ENCODE measurements at places on chromosomes 11 and 22.

GRCh38 chr11:133191931-133192330 is 340.4 kb downstream of the OPCML start:
- no peak for DNase-seq

GRCh38 chr11:64844330-64845128 is at the start of gene CDC42BPG:
Gene CDC42BPG (minus strand): TSS chr11:64844653. CDS start chr11:64844569, 84 bp downstream.
- peak; percentile 59 for DNase-seq

GRCh38 chr11:92528001-92528400 is 303.4 kb downstream of the FAT3 start:
- no peak for DNase-seq

GRCh38 chr11:19929655-19930054 is 217.0 kb downstream of the NAV2 start:
- DNase-seq: no peak

DNA sequence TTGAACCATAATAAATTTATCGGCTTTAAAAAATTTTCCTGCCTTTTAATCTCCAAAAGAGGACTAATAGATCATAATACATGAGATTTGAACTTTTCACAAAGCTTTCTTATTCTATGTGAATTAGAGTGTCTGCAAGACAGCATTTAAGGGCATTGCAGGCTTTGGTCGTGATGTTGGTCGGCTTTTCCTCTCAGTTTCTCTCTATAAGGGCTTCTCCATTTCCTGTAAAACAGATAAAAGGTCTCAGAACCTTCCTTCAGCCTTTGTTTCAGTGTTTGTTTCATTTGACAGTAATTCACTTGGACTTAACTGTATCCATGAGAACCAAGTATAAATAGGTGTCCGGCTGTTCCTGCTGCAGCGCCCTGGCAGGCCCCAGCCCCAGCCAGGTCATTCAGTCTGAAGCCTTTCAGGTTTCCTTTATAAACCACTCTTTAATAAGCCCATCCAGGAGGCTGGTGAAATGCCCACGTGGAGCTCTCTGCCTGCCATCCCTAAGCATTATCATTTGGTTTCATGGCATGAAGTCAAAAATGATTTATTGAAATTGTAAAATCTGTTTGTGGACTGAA is 37.2 kb upstream of the ADSL start:
- no peak for DNase-seq

GRCh38 chr22:34797826-34798225 is 268.1 kb upstream of the ISX start:
- DNase-seq: no peak

DNA sequence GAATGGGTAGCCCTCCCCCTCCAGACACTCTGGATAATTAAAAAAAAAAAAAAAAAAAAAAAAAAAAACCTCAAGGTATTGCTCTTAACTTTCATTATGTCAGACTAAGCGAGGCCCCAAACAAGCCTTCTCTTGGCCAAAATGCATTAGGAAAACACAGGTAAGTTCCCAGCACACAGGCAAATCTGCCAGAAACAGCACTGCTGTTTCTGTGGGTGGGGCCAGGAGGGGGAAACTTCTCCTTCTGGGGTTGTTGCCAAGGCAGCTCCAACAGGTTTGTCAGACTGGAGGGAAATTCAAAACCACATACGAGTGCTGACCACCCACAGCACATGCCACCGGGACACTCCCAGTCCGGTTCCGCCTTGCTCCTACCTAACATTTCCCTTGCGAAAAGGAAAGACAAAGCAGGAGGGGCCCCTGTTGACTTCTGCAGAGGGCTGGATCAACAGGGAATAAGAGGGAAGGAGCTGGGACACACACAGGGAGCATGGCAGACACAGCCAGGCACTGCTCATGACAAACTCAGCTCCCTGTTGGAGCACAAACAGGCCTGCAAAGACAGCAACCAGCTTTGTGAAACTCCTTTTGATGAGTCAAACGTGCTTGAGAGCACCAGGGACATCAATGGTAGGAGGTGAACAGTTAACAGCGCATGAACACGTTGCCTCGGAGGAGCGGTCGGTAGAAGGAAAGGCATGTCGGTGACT is 55.0 kb downstream of the MYH9 start:
- peak; percentile 77 for DNase-seq

GRCh38 chr22:43441216-43441615 is 29.4 kb downstream of the MPPED1 start:
- DNase-seq: no peak

- no peak for DNase-seq
These were observed 733.5 kb upstream of the CCDC90B start for GRCh38 chr11:84019571-84020194.

DNA sequence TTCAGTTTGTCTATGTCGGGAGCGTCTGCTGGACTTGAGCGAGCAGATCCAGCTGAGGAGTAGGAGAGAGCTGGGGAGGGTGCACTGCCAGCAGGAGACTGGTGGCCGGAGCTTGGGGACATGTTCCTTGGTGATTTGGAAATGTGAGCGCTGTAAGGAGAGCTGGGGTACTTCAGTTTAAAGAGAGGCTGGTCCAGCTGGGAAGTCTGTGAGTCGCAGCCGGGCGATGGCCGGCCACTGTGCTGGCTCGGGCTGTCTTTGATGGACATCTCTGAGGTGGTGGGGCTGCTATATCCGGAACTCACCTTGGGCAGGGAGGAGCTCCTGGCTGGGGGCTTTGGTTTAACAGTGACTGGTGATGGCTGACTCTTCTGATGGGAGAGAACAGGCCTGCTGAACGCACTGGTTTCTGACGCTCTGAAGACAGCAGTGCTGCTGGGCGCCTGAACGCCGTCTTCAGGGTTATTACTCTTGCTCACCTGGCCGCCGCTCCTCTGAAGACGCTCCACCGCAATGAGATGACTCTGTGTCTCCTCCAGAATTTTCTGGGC is 63.6 kb upstream of the PITPNB start:
- DNase-seq: no peak

DNA sequence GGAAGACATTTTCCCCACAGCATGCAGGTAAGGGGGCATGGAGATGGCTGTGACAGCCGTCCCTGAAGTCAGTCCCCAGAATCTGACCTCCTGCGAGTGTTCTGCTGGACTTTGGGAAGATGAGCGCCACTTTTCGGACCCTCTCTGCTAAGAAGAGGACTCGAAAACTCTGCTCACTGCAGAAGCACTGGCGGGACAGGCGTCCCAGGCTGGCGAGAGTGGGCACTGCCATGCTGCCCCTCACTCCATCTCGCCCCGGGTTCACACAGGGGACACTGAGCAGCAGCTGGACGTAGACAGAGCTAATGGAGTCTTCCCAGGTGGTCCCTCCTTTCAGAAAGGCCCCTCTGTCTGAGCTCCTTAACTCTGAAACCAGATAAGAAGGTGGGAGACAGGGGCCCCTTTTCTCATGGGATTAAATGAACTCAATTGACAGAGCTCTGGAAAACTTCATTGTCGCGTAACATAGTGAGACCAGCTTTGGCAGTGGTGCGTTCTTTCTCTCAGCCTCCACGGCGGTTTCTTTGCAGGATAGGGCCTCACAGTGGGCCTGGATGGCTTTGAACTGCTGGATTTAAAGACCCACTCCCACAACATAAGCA is 4.8 kb downstream of the ADAMTS8 start:
- DNase-seq: no peak

DNA sequence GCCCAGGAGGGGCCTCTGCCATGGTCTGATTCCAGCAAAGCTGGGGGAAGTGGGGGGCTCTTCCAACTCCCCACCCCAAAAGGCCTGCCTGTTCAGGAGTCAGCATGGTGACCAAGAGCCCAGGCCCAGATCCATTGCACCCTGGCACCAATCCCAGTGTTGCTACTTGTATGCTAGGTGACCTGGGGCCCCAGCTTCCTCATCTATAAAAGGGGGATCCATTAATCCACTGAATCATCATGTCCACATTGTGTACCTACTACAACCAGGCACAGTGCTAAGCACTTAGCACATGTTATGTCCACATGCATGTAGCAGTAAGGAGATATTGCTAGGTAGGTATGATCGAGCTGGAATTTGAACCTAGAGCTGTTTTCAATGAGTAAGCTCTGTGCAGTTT is 2.0 kb downstream of the SYT12 start:
- no peak for DNase-seq

GRCh38 chr11:45322891-45323600 is 36.9 kb upstream of the SYT13 start:
- DNase-seq: no peak

DNA sequence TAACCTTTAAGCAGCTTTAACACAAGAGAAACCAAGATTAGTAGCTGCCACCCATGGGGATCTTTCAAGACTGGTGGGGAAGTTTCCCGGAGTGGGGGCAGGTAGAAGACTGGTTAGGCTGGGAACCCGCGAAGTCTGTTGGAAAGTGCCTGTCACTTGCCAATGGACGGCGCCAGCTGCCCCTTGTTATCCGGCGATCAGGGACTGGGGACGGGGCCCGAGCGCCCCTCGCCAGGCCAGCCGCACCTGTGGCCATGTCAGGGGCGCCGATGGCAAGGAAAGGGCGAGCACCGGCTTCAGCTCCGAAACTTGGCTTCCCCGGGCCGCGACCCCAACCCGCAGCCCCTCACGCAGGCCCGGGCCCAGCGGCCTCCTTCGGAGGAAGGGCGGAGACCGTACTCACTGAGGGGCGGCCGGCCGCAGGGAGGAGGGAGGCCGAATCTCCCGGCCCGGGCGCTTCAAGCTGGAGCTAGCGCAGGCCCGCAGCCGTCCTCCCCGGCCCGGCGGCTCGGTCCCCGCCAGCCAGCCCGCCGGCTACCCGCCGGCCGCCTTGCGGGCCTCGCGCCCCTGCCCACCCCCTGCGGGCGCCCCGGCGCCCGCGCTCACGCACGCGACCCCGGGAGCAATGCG is 539 bp downstream of the EIF4ENIF1 start:
- DNase-seq: peak; percentile 39

GRCh38 chr22:44661659-44662569 is 40.1 kb upstream of the PRR5 start:
- no peak for DNase-seq
